Fibroblast of pulmonary artery (primary cell): ENCODE measurements at places on chromosomes 12 and 14.
A peak's percentile ranks its signal among the peaks of the same experiment; 100 is the strongest.

DNA sequence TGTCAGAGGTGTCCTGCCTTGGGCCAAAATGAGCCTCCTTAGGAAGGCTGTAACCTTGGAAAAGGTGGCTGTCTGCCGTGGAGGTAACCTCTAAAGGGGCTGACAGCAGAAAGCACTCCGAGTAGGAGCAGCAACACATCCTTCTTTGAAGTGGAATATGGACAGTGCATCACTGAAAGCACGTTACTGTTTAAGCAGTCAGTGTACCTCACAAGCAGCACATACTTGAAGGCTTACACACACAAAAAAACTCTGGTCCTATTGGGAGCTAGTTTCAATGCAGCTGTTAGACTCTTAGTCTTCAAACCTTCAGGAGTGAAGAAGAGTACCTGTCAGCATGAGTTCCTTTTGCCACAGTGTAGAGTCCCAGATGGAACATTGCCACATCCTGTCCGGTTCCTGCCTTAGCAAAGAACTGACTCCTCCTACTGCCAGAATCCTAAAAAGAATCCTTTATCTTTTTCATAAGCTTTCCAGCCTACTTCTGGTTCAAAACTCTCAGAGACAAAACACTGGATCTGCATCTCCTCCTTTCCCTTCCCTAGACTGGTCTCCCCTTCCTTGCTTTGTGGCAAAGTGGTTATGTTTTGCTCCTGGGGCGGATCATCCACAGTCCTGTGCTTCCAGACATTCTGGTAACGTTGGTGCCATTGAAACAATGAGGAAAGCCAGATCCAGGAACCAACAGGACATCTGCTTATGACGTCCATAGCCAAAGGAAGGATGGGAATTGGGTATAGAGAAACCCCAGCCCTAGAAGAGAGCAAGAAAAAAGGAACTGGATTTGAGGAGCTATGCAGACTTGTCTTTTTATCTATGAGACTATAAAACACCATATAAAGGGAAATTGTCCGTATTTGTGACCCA, 8.5 kb upstream of the MDM1 start:
- peak; percentile 21 for DNase-seq

DNA sequence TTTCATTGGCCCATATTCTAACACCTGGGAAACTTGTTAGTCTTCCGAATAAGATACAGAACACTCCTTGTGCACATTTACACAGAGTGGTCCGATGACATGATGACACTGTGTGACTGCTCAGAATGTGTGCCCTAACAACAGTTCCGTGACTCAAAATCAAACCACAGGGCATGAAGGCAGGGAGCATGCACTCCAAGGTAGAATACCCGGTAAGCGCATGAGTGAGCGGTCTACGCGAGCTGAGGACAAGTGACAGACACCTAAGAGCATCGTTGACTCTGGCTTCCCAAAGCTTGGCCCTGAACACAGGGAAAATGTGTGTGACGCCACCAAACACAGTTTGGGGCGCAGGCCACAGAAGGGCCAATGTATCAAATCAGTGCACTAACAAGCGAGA, 18.6 kb downstream of the CLIP1 start:
- no peak for DNase-seq

DNA sequence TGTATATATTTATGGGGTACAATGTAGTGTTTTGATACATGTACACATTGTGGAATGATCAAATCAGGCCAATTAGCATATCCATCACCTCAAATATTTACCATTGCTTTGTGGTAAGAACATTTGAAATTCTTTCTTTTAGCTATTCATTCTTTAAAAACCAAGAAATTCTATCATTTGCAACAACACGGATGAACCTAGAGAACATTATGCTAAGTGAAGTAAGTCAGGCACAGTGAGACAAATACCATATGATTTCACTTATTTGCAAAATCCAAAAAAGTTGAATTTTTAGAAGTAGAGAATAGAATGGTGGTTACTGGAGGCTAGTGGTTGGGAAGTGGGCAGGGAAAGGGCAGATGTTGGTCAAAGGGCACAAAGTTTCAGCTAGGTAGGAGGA, 129.3 kb upstream of the PTPRQ start:
- DNase-seq: no peak

- DNase-seq: no peak
Observed at GRCh38 chr14:60648249-60648933, 886 bp downstream of the SIX1 start.

DNA sequence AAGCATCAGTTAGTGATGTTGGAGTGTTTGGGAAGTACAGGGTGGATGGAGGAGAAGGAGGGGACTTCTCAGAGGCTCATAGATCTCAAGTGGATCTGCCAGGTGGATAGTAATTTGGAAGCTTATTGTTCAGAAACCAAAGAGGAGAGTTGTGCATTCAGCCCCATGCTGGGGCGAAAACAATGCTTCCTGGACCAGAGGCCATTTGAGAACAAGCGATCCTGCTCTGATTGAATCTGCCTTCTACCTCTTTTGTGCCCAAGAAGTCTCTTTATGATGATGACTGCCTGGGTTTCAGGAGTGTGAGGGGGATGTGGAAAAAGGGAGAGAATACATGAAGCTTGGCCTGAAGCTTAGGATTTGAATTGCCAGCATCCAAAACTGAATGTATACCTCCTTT, 110.8 kb upstream of the SRRM4 start:
- no peak for DNase-seq

GRCh38 chr14:50524060-50524459, 8.3 kb downstream of the MAP4K5 start:
- no peak for DNase-seq

DNA sequence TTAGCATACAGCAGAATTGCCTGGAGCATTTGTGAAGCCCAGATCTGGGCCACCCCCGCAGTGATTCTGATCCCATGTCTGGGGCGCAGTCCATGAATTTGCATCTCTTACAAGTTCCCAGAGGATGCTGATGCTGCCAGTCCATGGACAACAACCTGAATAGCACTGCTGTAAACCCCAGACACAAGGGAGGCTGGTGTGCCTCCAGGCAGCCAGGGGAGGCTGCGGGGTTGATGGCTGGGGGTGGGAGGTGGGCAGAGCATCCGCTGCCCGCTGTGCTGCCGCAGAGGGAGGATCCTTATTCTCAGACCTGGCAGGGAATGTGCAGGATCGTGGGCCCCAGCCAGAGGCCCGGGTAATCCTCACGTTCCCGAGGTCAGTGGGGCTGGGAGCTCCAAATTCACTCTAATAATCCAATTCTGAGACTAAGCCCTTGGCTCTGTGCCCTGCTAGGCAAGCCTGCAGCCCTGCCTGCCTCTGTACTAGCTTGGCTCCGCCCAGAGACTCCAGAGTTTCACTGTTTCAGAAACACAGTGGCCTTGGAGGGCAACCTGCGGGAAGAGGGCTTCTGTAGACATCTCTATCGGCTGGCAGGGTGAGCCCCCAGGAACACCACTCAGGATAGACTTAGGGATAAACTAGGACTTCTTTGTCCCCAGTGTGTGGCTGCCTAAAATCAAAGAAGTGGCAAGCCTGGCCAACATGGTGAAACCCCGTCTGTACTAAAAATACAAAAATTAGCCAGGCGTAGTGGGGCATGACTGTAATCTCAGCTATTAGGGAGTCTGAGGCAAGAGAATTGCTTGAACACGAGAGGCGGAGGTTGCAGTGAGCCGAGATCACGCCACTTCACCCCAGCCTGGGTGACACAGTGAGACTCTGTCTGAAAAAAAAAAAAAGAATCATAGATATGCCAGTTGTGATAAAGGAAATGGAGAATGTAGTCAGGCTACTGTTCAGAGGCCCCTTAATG, 17.8 kb upstream of the MLEC start:
- DNase-seq: peak; percentile 35

DNA sequence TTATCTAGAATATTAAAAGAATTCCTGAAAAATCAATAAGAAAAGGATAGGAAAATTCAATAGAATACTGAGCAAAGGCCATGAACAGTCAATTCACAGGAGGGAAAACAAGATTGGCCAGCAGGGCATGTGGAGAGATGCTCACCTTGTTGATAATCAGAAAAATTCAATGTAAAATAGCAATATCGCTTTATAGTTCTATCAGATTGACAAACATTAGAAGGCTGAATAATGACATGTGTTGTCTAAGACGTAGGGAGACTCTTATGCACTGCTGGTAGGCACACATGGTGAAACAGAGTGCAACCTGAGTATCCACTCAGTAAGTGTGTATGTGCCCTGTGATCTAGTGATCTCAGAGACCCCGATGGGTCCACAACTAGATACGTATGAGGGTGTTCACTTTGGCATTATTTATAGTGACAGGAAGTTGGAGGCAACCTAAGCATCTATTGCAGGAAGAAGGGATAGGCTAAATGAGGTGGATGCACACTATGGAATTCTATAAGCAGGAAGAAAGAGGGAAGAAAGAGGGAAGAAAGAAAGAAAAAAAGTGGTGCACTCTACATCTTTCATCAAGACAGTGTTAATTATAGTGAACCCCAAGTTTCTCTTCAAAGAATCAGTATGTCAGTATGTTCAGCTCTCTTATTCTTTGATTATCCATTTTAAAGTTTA, 3.8 kb upstream of the ANKRD33 start:
- no peak for DNase-seq

- DNase-seq: no peak
Observed at GRCh38 chr14:23537351-23538049, 14.1 kb downstream of the ZFHX2 start.

DNA sequence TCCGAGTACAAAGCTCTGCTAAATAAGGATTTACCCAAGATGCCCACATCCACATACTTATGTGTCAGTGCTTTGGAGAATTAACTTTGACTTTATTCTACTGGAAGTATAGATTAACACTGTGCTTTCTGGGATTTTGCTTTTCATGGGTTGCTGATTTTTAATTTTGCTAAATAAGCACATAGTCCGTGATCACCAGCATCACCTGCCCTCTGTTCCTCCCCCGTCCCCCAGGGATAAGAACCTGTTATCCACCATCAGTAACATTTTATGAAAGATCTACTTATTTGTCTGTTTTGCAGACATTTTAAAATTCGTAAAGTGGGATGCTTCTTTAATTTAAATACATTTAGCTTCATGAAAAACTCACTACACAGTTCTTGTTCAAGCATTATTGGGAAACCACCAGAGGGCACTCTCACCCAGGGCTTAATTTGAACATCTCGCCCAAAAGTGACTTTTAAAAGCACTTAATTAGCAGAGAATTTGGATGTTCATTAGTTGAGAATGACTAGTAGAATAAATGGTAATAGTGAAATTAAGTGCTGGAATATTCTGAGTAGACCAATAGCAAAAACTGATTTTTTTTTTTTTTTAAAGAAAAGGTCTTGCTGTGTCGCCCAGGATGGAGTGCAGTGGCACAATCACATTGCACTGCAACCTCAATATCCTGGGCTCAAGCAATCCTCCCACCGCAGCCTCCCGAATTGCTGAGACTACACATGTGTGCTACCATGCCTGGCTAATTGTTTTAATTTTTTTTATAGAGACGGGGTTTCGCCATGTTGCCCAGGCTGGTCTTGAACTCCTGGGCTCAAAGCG, 35.7 kb downstream of the MRPL42 start:
- peak; percentile 66 for DNase-seq

DNA sequence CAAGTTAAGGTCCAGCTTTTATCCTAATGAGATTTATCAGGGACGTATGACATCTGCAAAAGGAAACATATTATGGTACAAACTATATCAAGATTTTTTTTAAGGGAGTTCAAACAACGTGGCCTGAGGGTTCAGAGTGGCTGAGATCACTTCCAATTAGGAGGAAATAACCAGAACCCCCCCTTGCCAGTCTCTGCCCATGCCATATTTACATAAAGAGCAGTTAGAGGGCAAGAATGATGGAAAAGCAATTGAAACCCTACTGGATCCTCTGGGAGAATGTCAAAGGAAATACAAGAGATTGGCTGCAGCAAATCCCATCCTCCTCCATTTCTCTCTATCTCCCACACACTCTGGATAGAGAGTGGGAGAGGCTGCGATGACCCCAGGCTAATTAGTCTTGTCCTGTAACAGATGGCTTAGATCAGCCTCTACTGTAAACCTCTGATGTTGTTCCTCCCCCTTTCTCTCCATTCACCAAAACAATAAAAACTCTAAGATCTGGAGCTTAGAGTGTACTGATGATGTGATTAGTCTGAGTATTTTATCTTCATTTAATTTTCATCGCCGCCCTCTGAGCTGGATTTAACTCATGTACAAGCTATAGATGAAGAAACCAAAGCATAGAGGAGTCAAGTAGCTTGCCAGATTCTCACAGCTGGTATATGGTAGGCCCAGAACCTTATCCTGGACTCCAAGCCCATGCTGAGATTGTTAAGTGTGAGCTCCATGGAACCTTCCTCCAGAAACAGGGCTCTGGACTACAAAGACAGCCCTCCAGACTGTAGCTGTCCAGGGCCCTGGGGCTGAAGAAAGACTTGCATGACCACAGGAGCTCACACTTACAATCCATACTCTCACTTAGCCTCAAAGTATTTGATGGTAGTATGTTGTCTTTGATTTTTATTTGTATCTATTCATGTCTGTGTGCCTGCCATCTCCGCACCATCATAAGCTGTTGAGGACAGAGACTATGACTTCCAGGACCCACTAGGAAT, 54.1 kb upstream of the GNG2 start:
- DNase-seq: no peak

DNA sequence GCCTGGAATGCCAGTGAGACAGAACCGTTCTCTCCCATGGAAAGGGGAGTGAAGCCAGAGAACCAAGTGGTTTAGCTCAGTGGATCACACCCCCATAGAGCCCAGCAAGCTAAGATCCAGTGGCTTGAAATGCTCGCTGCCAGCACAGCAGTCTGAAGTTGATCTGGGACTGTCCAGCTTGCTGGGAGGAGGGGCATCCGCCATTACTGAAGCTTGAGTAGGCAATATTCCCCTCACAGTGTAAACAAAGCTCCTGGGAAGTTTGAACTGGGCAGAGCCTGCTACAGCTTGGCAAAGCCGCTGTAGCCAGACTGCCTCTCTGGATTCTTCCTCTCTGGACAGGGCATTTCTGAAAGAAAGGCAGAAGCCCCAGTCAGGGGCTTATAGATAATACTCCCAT, 374.3 kb upstream of the DCN start:
- DNase-seq: no peak

DNA sequence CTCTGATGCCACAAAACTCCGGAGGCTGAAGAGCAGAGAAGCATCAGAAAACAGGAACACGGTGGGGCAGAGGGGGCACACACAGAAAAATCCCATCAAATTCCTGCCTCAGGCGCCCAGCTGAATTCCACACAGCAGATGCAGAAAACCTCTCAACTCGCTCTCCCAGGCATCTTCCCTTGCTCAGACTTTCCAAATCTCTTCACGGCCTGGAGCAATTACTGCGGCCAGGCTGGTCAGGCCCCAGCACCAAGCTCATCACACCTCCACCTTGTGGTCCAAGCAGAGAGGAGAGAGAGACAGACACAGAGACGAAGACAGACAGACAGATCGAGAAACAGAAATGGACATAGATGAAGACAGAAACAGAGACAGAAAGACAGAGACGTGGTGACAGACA, 89.0 kb downstream of the NCOR2 start:
- no peak for DNase-seq

- no peak for DNase-seq
Observed at GRCh38 chr12:30461026-30461615, 234.5 kb downstream of the IPO8 start.

DNA sequence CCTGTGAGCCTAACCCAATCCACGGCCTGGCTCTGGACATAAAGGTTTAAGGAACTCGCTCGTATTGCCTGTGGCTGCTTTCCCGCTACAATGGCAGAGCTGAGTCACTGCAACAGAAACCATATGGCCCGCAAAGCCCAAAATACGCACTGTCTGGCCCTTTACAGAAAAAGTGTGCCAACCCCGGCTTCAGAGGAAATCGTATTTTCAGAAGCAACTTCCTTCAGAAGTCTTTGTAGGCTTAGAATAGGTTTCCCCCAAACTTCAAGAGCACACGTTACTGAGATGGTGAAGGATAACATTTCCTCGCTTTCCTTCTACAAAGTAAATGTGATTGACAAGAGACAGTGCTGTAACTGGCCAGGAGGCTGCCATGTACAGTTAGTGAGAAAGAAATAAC, 34.8 kb upstream of the TESC start:
- DNase-seq: no peak

- no peak for DNase-seq
Observed at GRCh38 chr12:109446869-109447268, 30.2 kb downstream of the KCTD10 start.
